NCI-H187 (cell line): ENCODE measurements at places on chromosomes 7 and 10.

DNA sequence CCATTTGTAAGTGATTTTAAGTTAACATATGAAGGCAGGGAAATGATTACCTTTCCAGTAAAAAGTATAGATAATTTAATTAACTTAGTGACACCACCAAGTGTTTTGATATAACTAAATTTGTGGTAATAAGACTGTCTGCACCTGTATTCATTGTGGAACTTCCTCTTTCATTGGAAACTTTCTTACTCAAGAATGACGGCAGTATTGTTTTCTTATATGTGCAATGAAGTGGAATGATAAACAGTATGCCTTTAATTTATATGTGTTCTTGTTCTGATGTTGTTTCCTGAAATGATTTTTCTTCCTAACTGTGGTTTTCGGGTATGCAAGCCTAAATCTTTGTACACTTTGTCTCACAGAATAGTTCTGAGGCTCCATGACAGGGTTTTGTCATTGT lies 46.4 kb downstream of the CASD1 start:
- DNase-seq, result no peak

GRCh38 chr10:48602401-48603135 lies 2.3 kb downstream of the ARHGAP22 start:
- DNase-seq, result no peak

- no peak for DNase-seq
Observed at GRCh38 chr7:18906901-18907300, 210.5 kb downstream of the TWIST1 start.

DNA sequence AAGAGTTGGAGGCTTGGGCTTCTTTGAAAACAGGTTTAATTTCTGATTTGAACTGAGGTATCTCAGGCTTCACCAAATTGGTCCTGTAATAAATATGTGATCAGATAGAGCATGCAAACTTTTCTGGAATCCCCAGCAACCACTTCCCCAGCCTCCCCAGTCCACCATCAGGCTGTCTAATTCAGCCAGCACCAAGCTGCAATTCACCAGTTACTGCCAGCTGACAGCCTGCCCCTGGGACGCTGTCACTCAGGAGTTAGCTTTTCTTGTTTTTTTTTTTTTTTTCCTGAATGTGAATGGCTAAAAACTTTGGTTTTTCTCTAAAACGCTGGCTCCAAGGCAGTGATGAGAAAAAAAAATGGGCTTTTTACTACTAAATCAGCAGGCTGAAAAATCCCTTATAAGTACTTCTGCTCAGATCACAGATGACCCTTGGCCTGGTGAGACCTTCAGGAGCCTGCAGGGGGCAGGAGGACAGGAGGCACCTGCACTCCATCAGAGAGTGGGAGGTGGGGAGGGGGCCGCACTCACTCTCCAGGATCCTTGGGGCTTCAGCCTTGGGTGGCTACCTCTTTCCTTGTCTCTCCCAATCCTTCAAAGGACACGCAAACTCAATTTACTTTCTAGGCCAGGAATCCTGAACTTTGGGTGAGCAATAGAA lies 349.4 kb downstream of the GATA3 start:
- no peak for DNase-seq

DNA sequence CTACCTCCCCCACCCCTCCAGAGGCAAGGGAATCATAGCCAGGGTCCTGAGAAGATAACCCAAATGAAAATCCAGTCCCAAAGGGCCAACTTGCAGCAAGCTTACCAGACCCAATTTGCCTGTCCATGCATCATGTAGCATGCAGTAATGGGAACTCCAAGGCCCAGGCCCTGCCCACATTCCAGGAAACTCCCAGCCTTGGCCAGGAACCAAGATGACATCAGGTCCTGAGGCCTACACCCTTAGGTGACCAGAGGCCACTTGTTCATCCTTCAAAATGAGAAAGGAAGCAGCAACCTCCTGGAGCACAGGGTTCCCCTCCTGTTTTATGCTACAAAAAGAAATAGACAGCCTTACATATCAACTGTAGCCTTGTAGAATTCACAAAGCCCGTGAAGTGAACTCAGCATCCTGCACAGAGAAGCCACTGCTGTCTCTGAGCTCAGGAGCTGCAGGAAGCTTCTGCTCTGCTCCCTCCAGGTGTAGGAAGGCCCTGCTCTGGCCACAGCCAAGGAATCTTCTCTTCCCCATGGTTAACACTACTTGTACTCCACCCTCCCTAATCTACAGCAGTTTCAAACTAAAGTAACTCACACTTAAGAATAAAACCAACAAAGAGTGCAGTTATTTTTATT lies 30.3 kb upstream of the GRB10 start:
- no peak for DNase-seq

DNA sequence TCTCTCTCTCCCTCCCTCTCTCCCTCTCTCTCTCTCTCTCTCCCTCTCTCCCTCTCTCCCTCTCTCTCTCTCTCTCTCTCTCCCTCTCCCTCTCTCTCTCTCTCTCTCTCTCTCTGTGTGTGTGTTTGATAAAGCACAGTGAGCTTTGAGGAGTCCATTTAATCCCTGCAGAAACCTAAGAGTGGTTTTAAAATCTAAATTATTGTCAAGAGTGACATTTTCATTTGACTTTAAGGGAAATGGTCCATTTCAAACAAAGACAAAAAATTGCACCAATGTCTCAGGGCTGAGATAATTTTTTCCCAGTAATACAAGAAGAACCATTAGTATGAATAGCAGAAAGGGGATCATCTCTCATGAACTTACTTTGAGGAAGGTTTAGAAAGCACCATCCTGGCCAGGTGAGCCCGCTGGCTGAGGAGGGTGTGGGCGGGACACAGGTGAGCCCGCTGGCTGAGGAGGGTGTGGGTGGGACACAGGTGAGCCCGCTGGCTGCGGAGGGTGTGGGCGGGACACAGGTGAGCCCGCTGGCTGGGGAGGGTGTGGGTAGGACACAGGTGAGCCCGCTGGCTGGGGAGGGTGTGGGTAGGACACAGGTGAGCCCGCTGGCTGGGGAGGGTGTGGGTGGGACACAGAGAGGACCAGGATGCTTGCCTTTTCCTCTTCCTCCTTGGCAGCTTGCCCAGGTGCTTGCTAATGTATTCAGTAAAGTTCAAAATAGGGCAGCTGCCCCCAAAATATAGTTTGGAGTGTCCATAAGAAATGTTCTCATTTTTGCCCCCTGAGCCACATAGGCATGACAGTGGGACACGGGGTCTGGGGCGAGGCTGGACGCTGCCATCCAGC lies 125.0 kb downstream of the DNAJB6 start:
- no peak for DNase-seq

GRCh38 chr10:77433546-77433945 lies 204.1 kb downstream of the KCNMA1 start:
- no peak for DNase-seq

- DNase-seq, result no peak
Observed at GRCh38 chr7:155945670-155946325, 133.5 kb upstream of the SHH start.

- no peak for DNase-seq
Observed at GRCh38 chr10:3946234-3947229, 161.5 kb upstream of the KLF6 start.
